Stimulated activated CD8-positive, alpha-beta memory T cell treated with anti-CD3 and anti-CD28 coated beads, Interleukin-2, amount 100 ng/mL, for 1 hour (primary cell): ENCODE measurements at places on chromosomes 7 and 10.

DNA sequence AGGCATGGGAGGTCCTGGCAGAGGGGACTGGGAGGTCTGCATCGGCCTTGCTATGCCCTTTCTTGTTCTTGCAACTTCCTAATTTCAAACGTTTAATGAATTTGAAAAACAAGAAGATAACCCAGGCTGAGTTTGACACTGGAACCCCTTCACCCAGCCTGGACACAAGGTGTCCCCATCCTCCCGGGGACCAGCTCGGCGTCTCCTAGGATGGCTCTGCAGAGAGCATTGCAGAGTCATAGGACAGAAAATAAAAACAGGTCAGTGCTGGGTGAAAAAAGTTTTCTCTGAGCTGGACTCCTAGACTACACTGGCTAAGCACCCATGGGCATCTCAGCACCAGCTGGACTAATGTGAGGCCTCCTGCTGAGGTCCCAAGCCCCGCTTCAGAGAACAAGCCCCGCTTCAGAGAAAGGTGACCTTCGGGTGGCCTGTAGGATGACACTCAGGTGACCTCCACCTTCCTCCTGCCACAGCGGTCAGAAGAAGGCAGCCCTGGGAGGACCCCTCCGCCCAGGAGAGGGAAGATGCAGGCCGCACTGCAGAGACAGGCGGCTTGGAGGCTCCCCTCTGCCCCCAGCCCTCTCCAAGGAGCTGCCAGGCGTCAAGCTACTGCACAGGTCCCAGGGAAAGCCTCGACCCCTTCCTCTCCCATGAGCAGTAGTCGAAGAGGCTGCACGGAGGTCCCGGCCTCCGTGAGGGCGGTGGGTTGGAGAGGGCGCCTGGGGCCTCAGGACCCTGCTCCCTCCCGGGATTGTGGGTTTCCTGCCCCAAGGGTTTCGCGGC, 9.3 kb upstream of the UNCX start:
- DNase-seq: no peak

DNA sequence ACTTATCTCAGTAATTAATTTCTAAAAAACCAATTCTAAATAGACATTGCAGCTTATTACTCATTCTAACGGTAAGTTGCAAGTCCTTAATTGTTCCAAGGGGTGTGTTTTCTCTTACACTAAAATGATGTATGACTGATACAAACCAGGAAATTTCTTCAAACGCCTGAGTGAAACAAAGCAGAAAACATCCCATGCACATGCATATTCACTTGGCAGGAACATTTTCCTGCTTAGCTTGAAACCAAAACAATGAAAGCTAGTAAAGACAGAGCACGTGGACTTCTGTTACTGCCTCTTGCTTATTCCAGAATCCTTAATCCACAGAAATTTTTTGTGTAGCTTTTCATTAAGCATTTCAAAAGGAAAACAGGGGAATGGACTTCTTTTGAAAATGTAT, 187.7 kb downstream of the MTERF1 start:
- DNase-seq: no peak

DNA sequence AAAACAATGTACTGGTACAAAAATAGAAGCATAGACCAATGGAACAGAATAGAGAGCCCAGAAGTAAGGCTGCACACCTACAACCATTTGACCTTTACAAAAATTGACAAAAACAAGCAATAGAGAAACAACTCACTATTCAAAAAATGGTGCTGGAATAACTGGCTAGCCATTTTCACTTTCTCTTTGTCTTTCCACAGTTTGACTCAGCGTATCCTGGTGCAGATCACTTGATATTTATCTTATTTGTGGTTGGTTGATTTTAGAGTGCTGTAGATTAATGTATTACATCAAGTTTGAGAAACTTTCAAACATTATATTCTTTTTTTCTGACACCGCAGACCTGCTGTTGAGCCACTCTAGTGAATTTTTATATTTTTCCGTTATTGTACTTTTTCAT, 381.4 kb downstream of the DGKB start:
- DNase-seq: no peak

DNA sequence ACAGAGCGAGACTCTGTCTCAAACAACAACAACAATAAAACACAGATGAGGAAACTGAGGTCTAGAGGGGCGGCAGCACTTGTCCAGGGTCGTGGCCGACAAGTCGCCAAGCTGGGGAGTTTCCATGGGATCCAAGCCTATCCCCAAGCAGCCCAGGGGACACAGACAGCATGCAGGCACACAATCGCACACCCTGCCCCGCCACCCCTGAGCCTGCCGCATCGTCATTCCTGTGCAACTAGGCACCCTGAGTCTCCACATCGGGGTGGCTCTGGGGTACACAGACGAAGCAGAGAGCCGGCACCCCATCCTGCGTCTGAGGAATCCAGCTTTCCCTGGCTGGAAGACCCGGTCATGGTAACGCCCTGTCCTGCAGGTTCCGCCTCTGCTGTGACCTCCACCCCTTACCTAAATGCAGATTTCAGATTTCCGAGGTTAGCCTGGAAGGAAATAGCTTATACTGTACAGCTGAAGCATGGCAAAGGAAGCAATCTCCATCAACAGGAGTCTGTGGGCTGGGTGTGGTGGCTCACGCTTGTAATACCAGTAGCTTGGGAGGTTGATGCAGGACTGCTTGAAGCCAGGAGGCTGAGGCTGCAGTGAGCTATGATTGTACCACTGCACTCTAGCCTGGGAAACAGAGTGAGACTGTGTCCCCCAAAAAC, 136.1 kb upstream of the TNRC18 start:
- DNase-seq: no peak

GRCh38 chr7:112510001-112510742, 29.4 kb downstream of the LSMEM1 start:
- no peak for DNase-seq

DNA sequence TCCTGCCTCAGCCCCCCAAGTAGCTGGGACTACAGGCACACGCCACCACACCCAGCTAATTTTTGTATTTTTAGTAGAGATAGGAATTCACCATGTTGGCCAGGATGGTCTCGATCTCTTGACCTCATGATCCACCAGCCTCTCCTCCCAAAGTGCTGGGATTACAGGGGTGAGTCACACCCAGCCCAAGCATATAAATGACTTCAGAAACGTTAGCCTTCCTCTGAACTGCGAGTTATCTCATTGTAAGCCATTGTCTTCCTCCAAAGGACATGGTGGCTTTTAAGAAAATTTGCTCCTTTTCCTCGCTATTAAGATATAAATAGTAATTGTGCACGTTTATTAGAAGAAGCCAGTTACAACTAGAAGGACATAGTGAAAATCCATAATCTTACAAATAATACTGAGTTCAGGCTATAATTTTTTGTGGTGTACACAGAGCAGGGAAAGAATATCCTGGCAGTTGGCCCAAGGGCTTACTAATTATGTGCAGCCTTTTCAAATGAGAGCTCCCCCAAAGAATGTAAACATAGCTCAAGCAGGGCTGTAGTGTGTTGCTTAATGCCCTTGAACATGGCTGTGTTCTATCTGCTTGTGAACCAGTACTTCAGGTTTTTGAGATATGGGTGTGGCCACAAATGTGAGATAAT, 495.8 kb downstream of the PARD3 start:
- DNase-seq: no peak

GRCh38 chr7:41861642-41862041, 158.8 kb upstream of the INHBA start:
- no peak for DNase-seq

- no peak for DNase-seq
Observed at GRCh38 chr7:143467724-143468123, 9.9 kb upstream of the TAS2R41 start.

DNA sequence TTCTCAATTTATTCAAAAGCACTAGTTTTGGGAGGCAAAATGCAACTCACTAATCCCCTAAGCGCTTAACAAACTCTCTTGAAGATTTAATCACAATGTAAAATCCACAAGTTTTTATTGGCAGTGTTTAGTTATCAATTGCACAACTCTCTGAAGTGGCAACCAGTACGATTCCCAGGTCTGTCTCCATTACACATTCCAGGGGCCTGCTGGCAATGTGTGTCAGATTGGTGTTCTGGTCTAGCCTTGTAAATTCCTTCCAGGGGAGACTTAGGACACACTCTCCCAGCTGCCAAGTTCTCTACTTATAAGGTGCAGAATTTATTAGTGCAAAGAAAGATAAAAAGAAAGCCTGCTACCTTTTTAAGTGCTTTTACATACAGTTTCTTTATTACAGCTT, 164.7 kb upstream of the HPS1 start:
- DNase-seq: no peak

- DNase-seq: no peak
Observed at GRCh38 chr7:104444017-104444416, 115.6 kb downstream of the LHFPL3 start.

DNA sequence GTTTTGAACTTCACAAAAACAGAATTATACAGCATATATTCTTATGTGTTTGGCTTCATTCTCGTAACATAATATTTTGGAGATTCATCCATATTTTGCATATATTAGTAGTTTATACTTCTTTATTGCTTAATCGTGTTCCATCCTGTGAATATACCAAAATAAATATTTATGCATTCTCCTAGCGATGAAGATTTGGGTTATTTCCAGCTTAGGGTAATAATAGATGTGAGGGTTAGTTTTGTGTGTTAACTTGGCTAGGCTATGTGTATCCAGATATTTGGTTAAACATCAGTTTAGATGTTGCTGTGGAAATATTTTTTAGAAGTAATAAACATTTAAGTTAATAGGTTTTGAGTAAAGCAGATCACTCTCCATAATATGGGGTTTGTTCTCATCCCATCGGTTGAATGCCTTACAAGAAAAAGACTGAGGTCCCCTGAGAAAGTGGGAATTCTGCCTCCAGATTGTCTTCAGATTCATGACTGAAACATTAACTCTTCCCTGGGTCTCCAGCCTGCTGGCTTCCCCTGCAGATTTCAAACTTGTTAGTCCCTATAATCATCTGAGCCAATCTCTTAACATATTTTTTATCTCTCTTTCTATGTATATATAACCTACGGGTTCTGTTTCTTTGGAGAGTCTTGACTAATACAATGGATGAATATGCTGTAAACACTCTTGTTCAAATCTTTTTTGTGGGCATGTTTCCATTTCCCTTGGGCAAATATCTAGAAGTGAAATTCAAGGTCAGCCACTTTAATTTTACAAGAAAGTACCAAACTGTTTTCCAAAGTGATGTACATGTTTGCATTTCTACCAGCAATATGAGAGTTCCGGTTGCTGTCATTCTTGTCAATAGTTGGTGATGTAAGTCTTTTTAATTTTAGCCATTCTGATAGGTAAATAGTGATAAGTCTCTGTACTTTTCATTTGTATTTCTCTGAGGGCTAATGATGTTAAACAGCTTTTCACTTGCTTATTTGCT, 48.7 kb downstream of the PDK4 start:
- DNase-seq: no peak

GRCh38 chr7:98148607-98149006, 41.9 kb downstream of the LMTK2 start:
- no peak for DNase-seq

DNA sequence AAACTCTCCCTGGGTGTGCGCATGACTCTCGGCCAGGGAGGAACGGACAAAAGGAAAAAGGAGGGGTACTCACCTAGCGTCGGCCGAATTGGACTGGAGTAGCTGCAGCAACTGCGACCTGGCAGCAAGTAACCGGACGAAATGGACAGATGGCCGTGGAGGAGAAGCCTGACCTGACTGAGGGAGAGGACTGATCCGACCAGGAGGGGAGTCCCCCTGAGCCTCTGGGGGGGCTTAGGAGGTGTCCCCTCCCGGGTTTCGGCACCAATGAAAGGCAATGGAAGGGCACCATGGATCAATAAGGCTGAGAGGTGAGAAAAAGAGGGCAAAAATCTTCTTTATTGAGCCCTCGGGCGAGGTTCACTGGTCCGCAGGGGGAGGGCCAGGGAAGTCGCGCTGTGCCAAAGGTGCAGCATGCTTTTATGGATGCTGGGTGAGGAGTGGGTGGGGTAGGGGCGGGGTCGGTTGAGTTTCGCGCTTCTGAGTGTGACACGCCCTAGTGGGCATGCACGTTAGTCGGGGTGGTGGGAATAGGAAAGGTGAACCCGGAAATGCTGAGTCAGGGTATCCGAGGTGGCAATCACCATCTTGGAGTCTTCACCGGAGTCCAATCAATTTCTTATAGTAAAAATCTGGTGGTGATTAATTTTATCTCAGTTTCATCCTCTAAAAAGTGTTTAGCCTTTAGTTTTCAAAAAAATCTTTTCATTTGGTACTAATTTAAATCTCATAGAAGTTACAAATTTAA, 638.5 kb upstream of the DPP6 start:
- no peak for DNase-seq

DNA sequence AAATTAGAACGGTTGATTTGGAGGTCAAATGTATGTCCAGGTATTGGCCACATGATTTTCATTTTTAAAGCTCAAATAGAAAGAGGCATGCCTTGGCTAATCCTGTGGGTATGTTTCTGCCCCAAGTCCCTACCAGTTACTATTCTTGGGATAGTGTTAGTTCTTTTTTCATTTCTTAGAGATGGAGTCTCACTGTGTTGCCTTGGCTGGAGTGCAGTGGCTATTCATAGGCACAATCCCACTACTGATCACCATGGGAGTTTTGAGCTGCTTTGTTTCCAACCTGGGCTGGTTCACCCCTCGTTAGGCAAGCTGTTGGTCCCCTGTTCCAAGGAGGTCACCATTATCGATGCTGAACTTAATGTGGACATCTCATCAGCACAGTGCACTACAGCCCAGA, 46.3 kb downstream of the NRP1 start:
- no peak for DNase-seq

DNA sequence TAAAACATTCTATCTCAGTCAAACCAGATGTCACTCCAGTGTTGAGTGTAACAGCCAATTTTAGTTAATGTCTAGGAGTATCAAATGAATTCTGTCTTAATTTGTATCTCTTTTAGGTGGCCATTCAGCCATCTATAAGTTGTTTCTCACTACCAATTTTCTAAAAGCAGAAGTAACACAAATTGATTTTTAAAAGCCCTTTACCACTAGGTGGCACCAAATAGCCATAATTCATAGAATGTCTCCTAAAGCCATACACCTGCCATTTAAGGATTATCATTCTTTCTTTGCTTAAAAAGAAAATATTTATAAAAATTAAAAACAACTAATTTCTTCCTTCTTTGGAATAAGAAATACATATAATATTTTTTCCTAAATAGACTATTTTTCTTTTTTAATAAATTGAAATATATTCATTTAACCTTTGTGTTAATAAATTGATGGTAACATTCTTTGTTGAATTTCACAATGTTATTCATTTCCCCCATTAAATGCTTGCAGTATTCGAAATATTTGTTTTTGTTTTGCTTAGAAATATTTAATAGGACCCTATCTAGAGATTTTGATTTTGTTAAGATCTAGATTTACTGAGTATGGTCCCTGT, 107.8 kb upstream of the PPP1R3A start:
- no peak for DNase-seq

DNA sequence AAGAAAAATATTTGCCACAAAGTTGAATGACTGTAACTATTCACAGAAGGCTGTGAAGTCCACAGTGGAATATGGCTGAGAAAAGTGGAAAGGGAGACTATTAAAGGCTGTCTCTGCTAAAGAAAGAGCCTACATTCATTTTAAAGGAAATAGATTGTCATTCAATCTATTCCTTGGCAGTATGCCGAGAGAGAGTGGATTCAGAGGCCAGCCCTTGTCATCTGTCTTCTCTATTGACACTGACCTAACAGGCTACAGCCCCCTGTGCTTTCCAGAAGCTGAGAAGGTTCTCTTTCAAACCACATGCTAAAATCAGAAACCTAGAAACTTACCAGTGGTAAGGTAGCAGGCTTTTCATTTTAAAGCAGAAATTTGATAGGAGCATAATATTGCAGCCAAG, 12.1 kb downstream of the ODAD2 start:
- no peak for DNase-seq

- DNase-seq: no peak
Observed at GRCh38 chr7:32204361-32205018, 134.3 kb upstream of the PDE1C start.
